ENCODE measurements at places on chromosomes 13 and 19.
A peak's percentile ranks its signal among the peaks of the same experiment; 100 is the strongest.

- no peak for DNase-seq
These were observed 45.9 kb downstream of the TSHZ3 start for GRCh38 chr19:31303262-31303815.

DNA sequence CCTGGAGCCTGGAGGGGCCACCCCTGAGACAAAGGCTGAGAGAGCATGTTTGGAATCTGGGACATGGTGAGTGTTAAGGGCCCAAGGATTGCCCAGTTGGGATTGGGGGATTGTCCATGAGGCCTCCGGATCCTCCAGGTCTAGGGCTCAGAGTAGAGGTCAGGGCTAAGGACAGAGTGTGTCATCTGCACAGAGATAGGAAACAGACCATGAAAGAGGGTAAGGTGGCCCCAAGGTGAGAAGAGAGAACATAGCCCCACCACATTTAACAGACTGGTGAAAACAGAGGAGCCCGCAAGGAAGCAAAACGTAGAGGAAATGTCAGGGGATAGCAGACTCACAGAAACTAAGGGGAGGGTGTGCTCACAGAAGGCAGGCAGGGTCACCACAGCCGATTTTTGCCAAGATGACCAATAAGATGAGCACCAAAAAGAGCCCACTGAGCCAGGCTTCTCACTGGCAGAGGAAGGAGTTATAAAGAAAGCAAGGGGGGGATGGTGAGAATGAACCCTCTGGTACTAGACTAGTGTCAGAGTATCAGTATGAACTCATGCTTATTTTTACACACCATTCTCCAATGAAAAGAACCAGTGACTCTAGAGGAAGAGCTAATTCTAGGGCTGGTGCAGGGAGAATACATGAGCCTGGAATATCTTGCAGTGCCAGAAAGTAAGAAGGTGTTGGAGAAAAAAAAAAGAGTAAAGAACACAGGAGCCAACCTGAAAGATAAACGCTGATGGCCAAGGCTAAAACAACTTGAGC lies 17.5 kb downstream of the DYRK1B start:
- DNase-seq = no peak

GRCh38 chr13:110371550-110372465 lies 64.7 kb downstream of the COL4A2 start:
- DNase-seq = no peak

GRCh38 chr19:28242317-28242927 lies 970.5 kb downstream of the UQCRFS1 start:
- DNase-seq = peak; percentile 9
